ENCODE measurements at places on chromosomes 11 and 22. TPM values are rescaled to one million over a fixed set of nuclear protein-coding genes. Genes with fewer than 3 reads are reported as not detected.
A peak's percentile ranks its signal among the peaks of the same experiment; 100 is the strongest.

SEPTIN3 gene
- total RNA-seq = 4.5 TPM

RNF141 gene
- total RNA-seq = 29.8 TPM

INSC gene
- total RNA-seq = not detected

PARVA gene
- total RNA-seq = 36.0 TPM

C22orf15 gene
- total RNA-seq = not detected

GRAMD1B gene
- total RNA-seq = 14.9 TPM

DNA sequence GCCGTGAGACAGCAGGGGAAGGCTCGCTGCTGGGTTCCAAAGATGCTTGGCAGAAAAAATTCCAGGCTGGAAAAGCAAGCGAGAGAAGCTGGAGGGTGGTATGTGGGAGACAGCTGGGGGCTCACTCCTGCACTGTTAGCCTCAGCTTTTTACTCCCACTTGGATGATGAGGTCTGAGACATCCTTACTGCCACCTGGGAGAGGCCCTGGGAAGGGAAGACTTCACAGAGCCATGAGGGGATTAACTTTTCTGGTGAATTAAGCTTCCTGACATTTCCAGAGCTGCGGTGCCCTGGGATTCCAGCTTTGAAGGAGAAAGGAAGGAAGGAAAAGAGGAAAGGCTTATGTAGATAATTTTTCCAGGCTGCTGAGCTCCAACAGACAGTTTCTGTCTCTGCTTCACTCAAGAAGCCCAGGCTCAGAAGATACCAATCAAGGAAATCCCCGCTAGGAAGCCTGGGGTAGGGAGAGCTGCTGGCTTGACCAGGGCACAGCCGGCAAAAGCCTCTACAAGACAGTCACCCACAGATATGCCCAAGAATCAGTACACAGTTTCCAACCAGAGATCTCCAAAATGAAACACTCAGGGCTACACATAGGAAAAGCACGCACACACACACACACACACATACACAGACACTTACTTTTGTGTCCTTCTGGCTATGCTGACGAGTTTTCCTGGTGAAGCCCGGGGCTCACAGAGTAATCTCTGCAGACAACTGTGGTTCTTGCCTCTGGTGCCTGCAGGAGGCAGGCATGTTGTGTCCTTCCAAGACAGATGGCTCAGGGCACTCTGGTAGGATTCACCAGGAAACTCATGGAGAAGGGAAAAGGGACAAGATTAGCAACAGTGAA, 907 bp downstream of the MCHR1 start:
- no peak for DNase-seq

- DNase-seq = no peak
These were observed 1.5 kb downstream of the ZNRF3 start for GRCh38 chr22:28884747-28885350.

- peak; percentile 83 for DNase-seq
These were observed 814 bp downstream of the NPAS4 start for GRCh38 chr11:66421492-66422205.

GRCh38 chr11:123473941-123474677, 44.0 kb downstream of the GRAMD1B start:
- DNase-seq = peak; percentile 34

DNA sequence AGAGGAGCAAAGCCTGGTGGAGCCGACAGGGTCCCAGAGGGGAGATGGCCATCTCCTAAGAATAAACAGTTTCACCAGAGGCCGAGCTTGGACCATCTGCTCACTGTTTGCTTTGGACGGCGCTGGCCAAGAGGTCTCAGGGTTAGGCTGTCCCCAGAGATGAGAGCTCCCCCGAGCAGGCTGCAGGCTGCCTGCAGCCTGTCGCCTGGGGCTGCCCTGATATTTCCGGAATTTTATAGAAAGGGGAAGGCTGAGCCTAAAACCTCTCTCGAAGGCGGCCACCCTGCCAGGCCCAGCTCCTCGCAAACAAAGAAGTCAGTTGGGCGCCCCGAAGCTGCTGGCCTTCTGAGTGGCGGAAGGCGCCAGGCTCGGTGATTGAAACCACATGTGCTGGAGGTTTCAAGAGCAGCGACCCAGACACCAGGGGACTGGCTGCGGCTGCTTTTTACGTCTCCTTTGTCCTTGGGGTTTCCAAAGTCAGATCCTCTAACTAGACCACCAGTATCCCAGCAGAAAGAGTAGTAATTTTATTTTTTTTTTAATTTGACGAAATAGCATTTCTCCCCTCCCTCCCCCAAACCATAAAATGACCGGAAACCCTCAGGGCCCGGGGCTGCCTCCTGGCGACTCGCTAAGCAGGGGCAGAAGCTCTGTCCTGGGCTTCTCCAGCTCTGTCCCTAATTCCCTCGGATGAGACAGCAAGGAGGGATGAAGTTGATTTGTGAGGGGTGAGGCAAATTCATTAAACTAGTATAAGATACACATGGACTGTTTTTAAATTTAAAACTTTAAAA, 57.4 kb downstream of the CLMP start:
- peak; percentile 71 for DNase-seq

- peak; percentile 99 for DNase-seq
These were observed 46.2 kb downstream of the IGF2 start for GRCh38 chr11:2092956-2093412.

DNA sequence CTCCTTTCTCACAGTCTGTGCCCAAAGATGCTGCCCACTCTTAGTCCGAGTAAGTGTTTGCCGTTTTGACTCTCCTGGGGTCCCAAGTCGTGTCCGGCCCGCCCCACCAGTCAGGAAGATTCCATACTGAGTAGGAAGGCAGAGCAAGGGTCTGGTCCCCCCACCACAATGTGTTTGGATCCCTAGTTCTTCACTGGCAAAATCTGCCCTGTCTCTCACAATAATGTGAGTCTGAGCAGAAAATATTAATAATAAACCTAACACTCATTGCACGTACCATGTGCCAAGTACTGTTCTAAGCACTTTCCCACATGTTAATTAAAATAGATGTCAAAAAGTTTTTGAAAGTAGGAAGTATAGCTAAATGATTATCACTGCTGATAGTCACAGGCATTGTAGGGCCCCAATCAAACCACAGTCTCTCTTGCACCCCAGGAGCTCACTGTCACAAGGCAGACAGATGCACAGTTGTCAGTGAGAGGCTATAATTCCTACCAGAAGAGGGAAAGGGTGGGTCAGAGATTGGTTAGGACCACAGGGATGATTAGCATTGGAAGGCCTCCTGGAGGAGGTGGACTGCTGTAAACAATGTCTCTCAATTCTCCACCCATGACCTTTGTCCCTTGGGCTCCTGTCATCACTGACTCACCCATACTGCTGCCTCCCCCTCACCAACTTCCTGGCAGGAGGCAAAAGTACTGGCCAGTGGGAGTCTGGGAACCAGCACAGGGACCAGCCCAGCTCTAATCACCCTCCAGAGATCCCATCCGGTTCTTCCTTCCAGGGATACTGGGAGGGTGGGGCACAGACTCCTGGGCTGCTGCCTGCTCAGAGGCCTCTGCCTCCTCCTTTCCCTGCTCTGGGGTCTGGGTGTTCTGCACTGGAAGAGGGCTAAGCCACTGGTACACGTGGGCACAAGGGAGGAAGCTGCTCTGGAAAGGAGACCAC, 1.0 kb upstream of the POLD4 start:
- DNase-seq = peak; percentile 93

DNA sequence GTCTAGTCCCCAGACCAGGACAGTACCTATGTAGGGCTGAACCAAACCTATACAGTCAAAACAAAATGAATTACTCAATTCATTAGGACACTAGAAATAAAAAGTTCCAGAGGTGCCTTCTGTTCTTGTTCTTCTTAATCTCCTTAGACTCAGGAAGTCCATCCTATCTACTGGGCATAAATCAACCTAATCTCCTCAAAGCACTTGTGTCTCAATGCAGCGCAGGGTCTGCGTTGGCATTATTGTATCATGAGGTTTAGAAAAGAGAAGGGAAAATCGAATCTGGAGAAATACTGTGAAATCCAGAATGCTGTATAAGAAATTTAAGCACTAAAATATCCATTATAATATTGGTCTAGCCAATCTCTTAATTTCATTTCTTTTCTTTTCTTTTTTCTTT, 2.4 kb upstream of the OR10V1 start:
- no peak for DNase-seq

- DNase-seq = no peak
These were observed 16.1 kb upstream of the RPS3 start for GRCh38 chr11:75383246-75383645.

GRCh38 chr22:24189249-24190158, 8.2 kb downstream of the SUSD2 start:
- no peak for DNase-seq

DNA sequence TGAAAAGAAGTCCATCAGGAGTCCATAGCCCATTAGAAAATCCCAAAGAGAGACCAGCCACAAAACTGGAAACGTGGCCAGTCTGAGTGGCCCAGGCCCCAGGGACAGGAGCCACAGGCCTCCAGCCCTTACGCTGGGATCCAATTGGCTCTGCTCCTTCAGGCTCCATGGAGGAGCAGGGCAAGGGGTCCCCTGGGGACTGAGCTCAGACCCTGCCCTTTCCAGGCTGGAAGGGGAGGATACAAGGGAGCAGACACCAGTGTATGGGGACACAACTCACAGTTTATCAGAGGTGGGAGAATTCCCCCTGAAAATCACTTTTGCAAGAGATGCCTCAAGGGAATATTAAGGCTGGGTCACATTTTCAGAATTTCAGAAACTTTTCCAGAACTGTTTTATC, 227.5 kb downstream of the NTM start:
- DNase-seq = no peak

GRCh38 chr11:71129624-71130023, 122.8 kb downstream of the SHANK2 start:
- DNase-seq = peak; percentile 80

Measured in H4 (cell line).